ENCODE measurements at places on chromosomes 13 and 19.

GRCh38 chr19:34366738-34367623 is 2.0 kb downstream of the GPI start:
- no peak for DNase-seq

DNA sequence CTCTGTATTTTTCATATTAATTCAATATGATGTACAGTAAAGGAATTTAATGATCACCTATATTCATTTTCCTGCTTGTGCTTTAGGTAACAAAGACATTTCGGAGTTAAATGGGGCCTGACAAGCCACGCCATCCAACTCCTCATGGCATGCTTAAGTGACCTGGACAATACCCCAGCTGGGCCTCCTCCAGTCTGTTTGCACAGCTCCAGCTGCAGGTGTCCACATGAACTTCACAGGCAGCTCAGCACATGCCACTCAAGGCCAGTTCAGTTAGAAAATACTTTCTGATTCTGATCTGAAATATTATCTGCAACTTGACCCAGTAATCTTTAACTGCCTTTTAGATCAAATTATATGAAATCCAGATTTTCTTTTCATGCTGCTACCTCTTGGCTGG is 89.6 kb upstream of the SLC15A1 start:
- DNase-seq = no peak

DNA sequence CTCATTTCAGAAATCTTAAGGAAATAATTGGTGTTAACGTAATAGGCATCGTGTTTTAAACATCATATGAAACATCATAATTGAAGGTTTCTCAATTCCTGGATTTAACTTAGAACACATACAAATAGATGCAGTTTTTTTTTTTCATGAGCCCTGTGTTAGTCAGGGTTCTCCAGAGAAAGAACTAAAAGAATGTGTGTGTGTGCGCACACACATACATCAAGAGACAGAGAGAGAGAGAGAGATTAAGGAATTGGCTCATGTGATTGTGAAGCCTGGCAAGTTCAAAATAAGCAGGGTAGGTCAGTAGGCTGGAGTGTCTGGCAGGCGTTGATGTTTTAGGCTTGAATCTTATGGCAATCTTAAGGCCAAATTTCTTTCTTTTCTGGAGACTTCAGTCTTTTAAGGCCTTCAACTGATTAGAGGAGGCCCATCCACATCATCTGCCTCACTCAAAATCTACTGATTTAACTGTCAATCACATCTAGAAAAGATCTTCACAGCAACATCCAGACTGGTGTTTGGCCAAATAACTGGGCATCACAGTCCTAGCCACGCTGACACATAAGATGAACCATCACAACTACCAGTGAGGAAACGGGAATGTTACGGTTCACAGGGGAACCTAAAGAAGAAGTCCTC is 25.2 kb downstream of the SPATA13 start:
- no peak for DNase-seq

DNA sequence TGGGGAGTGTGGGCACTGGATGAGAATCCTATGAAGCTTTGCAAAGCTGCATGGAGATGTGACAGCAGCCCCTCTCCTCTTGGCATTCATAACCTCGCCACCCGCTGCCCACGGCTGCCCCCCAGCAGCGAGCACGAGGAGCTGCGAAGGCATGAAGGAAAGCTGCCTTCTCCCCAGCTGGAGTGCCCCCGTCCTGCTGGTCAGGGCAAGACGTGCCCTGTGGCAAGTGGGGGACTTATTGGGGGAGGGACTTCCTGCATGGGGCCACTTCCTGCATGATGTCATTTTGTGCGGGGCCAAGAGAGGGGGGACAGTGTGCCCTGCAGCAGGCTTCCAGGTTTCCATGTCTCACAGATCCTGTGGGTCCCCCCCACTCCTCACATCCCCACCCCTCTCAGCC is 85.9 kb downstream of the TSHZ3 start:
- no peak for DNase-seq

DNA sequence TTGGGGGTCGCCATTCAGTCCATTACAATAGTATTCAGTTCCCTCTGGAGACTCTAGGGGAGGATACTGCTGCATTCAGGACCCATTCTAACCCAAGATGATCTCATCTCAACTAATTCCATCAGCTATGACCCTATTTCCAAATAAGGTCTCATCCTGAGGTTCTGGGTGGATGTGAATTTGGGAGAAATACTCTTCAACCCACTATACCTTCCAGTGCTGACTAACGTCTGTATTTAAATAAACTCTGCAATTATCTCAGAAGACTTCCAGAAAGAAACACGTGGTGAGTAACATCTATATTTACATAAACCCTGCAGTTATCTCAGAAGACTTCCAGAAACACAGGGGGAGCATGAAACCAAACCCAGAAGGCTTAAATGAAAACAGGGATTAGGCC is 1300.7 kb downstream of the PCDH9 start:
- DNase-seq = no peak

- no peak for DNase-seq
Measured at GRCh38 chr13:39450176-39450575, 152.8 kb downstream of the LHFPL6 start.

DNA sequence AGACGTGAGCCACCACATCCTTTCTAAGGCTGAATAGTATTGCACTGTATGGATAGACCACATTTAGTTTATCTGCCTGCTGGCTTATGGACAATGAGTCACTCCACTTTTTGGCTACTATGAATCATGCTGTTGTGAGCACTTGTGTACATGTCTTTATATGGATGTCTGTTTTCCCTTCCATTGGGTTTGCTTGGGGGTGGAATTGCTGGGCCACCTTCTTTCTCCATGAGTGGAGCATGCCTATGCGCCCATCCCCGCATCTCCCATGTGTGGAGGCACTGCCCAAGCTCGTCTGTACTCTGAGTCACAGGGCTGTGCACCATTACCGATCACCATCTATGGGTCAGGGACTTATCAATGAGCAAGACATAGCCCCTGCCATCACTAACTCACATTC is 127.2 kb upstream of the GJB6 start:
- DNase-seq = peak; percentile 78

- no peak for DNase-seq
Measured at GRCh38 chr13:110344320-110344719, 37.2 kb downstream of the COL4A2 start.

DNA sequence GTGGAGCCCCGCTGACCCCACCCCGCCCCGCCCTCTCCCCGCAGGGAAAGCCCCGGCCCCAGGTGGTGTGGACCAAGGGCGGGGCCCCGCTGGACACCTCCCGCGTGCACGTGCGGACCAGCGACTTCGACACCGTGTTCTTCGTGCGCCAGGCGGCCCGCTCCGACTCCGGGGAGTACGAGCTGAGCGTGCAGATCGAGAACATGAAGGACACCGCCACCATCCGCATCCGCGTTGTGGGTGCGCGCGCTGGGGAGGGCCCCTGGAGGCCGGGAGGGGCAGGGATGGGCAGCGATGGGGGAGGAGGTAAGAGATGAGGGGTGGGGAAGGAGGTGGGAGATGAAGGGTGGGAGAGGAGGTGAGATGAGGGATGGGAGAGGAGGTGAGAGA is 17.2 kb upstream of the EMC10 start:
- DNase-seq = no peak

- DNase-seq = no peak
Measured at GRCh38 chr19:48061401-48062344, 17.8 kb upstream of the CABP5 start.

DNA sequence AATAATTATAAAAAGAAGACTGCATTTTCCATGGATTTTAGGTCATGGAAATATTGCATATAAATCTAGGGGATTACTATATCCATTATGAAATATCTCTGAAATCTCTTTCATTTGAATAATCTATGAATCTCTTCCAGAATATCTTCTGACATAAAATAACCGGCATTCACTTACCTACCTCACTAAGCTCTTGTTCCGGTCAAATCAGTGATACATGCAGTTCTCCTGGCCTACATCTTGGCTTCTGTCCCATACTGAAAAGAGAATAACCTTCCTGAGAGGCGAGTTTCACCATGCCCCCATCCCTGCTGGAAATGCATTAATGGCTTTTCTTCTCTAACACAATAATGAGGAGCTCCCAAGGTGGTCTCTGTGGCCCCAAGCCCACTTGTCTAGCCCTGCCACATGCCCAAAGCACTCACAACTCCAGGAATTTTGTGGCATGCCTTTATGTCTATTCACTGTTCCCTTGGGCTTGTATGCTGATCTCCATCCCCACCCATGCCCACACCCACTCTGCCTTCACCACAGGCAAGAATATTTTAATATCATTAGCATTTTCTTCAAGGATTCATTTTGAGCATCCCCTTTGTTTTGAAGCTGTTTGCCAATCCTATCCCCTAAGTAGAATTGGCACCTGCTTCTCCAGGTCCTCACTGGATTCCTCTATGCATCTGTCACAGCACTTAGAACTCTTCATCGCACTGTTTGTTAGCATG is 401.6 kb downstream of the COG6 start:
- DNase-seq = no peak

- DNase-seq = no peak
Measured at GRCh38 chr13:71417205-71417604, 449.8 kb downstream of the DACH1 start.

GRCh38 chr13:68099631-68100030 is 869.5 kb upstream of the PCDH9 start:
- DNase-seq = peak; percentile 17

GRCh38 chr19:23381114-23381513 is 14.2 kb downstream of the ZNF91 start:
- no peak for DNase-seq

Measured in HS-27A (cell line).